ENCODE measurements at places on chromosomes 2 and 18.

DNA sequence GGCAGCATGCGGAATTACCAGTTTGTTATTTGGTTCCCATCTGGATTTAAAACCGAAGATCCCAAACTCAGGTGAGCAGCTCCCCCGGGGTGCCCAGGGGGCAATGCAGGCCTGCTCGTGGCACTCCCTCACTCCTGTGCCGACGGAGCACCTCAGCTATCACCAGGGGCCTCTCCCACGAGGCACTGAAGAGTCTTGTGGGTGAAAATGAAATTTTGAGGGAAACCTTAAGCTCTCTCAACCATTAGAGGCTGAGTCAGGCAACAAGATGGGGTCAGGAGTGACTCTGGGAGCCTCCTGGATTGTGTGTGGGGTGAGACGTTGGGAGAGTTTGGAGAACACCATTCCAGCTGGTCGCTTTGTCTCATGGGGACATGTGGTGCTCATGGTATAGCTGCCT is 189.0 kb downstream of the PRKCE start:
- DNase-seq, result no peak

GRCh38 chr2:28199995-28200679 is 192.5 kb upstream of the FOSL2 start:
- no peak for DNase-seq

DNA sequence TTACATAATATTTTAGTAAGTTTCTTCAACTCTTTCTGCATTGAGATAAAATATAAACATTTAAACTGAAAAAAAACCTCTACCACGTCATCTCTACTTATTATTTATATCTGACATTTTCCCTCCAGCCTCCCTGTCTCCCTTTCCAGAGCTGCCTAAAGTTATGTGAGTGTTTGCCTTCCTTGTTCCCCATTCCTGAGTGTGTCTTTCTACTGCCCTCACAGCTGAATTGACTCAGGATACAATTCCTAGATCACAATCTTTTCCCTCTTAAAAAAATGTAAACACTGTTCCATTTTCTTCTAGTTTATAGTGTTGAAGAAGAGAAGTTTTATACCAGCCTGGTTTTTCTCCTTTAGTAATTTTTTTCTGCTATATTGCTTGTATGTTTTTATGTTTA is 5.3 kb downstream of the TRPM8 start:
- no peak for DNase-seq

DNA sequence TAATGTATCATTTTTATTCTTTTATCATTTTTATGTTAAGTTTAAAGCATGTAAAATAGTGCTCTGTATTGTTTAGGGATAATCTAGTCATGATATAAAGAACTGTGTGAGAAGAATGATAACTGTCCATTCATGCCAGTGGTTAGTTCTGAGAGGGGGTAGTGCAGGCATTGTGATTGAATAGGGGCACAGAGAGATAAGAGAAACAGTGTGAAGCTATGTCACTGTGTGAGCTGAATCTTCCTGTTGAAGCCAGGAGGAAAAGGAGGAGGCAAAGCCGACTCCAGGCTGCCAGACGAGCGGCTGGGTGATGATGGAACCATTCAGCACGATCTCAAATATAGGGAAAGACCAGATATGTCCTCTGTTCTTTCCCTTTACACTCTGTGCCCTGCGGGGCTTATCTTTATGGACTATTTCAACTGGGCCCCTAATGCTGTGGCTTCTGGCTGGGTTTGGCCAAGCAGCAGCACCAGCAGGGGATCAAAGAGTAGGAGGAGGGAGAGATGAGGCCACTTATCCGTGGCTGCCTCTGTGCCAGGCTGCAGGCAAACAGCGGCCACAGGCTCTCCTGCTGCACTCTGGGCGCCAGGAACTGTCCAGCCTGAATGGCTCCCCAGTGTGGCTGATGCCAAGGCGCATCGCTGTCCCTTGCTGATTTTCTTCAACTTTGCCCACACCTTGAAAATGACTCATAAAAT is 128.0 kb downstream of the SPP2 start:
- no peak for DNase-seq

DNA sequence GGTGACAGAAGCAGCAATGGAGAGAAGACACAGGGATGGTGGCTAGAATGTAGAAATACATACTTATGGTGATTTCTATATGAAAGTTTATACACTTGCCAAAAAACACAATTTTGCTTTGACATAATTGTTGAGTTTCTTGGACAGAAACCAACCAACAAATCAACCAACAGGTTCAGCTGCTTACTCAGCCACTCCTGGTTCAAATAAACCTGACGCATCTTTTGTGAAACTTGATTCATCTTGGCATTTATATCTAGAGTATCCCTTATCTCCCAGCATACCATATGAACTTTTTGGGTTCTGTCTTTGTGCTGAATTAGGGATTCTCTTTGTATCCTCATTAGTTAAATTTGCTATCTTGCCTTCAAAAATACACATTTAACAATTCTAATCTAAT is 54.1 kb upstream of the ERBB4 start:
- DNase-seq, result no peak

DNA sequence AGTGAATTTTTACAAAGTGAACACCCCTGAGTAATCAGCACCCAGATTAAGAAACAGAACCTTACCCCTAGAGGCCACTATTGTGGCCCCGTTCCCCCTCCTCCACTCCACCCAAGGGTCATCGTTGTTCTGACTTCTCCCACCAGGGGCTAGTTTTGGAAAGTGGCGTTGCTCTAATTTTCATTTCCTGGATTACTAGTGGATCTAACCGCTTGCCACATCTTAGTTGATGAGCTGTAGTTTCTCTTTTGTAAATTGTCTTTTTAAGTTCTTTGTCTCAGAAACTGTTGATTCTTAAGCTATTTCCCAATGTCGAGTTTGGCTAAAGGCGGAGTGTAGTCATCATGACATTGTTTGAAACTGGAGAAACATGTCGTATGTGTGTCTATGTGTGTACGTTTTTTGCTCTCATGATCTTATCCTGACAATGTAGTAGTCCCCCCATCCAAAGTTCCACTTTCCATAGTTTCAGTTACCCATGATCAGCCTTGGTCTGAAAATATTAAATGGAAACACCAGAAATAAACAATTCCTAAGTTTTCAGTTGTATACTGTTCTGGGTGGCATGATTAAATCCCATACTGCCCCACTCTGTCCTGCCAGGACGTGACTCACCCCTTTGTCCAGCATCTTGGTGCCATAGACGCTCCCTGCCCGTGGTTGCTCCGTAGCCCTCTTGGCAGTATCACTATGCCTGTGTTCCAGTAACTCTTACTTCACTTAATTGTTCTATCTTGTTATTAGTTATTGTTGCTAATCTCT is 71.0 kb upstream of the SP3 start:
- DNase-seq, result no peak

DNA sequence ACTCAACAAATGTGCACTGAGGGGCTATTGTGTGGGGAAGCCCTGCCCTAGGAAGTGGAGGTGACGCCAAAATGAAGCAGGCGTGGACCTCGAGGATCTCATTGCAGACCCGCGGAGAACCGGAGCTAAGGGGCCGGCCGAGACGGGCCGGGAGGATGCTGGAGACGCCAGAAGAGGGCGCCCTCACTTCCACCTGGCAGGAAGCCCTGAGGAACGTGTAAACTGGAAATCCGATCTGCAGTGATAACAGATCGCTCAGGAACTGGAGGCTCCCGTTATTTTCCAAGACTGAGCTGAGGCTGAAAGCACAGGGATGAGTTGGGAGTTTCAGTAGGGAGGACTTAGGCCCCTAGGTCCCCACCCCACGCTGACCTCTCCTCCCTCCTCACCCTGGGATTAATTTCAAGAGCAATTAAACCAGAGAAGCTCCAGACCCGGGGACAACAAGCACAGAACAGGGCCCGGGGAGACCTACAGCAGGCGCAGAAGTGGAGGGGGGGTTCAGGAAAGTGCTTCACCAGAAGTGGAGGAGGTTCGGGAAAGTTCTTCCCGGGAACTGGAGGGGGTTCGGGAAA is 7.7 kb upstream of the COL6A3 start:
- DNase-seq, result no peak

GRCh38 chr18:13437034-13437433 is 218.5 kb downstream of the LDLRAD4 start:
- no peak for DNase-seq

DNA sequence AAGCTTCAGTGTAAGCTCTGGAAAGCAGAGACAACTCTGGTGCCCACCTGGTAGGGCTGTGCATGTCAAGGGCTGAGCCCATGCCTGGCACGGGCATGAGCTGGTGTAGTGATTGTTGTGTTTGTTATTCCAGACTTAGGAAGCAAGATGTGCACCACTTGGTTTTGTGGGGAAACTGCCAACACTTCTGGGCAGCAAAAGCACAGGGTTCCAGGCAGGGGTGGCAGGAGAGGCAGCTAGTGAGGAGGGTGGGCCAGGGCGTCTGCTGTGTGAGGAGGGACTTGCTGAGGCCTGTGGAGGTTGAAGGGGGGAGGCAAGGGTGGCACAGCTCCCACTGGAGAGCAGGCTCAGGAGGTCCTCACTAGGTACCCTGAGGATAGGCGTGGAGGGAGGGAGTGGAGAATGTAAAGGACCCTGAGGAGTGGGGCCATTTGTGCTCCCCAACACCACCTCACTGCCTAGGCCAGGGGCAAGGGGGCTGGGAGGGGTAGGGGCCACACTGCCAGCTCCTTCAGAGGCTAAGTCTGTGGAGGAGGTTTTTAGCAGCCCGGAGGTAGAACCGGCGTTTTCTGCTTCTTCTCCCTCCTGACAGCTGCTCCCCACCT is 104.0 kb upstream of the POU3F3 start:
- DNase-seq, result no peak

DNA sequence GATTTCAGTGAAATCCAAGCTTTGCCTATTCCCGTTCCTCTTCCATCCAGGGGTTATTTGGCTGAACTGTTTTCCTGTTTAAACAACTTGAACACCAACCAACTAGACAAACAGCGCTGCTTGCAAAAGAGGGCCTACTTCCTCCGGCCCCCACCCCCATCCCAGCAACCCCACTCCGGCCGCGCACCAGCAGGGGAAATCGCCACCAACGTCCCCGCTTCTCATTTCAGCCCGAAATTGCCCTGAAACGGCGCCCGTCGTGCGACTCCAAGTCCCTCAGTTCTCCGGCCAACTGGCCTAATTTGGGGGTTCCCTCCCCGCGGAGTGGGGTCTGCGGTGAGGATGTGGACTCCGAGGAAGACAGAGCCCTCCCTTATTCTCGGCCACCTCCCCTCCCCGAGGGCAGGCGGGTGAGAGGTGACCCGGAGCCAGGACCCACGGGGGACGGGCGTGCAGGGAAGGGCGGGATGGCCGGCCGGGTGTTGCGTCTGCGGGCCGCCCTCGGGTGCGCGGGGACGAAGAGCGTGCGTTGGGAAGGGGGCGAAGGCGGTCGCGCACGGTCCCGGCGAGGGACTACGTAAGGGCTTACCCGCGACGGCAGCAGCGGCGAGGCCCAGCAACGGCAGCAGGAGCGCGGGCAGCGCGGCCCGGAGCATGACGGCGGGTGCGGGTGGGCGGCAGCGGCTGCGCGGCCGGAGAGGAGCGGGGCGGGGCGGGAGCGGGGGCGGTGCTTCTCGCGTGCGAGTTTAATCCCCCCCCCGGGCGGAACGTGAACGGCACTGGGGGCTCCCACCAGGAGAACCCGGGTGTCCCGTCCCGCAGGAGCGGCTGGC is at the start of gene CD302:
TSS of gene CD302 (minus strand) at position 666 of the 833 bp plus-strand sequence. CDS start at position 656, 10 bp downstream.
- DNase-seq, result peak; percentile 56

- DNase-seq, result no peak
Observed at GRCh38 chr2:191757208-191757607, 79.3 kb downstream of the NABP1 start.

- no peak for DNase-seq
Observed at GRCh38 chr18:59985289-59985688, 85.5 kb downstream of the PMAIP1 start.

- DNase-seq, result peak; percentile 41
Observed at GRCh38 chr18:11857177-11857887, 6.1 kb downstream of the CHMP1B start.

- DNase-seq, result no peak
Observed at GRCh38 chr18:79405781-79406575, 10.2 kb downstream of the NFATC1 start.

GRCh38 chr2:221833966-221834365 is 261.9 kb upstream of the EPHA4 start:
- no peak for DNase-seq

GRCh38 chr2:31287654-31288053 is 53.7 kb downstream of the EHD3 start:
- DNase-seq, result no peak

GRCh38 chr2:168237741-168238140 is 9.7 kb downstream of the STK39 start:
- no peak for DNase-seq

GRCh38 chr2:69724540-69725159 is 17.3 kb upstream of the ANXA4 start:
- DNase-seq, result peak; percentile 86

All from NCI-H2227 treated with DMSO at 0.1 percent for 48 hours (cell line).